ENCODE measurements at places on chromosomes 1 and 21.

DNA sequence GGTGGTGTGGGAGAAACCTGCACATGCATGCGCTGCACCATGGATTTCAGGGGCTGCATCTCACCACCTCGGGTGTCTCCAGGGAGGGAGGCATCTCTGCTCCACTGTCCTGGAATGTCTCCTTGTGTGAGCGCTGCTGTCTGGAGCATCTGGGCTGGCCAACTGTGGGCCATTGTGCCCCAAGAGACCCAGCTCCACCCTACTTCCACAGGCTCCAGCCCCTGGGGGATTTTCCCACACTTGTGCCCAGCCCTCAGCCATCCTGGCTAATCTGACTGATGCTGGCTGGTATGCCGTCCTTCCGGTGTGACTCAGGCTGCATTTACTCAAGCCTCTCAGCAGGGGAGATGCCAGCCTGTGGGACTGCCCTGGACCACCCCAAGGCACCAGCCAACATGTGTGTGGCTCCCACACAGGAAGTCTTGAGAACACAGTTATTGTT lies 62.0 kb downstream of the TRIM11 start:
- no peak for DNase-seq

- no peak for DNase-seq
These were observed 14.2 kb upstream of the F13B start for GRCh38 chr1:197081117-197081753.

GRCh38 chr21:41396558-41397075 lies 29.4 kb upstream of the MX1 start:
- DNase-seq = no peak

DNA sequence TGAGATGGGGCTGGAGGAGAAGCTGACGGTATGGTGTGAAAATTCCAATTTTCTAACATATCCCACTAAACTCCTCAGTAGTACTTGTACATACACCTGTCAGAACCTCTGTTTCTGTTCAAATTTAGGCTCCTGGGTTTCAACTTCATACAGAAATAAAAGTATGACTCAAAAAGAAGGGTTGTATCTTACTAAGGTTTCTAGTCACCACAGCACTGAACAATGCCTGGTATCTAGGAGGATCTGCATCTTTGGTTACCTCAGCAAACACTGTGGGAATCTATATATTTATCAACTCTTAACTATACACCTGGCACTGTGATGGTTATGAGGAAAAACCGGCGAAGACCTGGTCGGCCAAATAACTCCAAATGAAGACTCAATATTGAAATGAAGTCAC lies 13.8 kb downstream of the RBM34 start:
- DNase-seq = no peak

DNA sequence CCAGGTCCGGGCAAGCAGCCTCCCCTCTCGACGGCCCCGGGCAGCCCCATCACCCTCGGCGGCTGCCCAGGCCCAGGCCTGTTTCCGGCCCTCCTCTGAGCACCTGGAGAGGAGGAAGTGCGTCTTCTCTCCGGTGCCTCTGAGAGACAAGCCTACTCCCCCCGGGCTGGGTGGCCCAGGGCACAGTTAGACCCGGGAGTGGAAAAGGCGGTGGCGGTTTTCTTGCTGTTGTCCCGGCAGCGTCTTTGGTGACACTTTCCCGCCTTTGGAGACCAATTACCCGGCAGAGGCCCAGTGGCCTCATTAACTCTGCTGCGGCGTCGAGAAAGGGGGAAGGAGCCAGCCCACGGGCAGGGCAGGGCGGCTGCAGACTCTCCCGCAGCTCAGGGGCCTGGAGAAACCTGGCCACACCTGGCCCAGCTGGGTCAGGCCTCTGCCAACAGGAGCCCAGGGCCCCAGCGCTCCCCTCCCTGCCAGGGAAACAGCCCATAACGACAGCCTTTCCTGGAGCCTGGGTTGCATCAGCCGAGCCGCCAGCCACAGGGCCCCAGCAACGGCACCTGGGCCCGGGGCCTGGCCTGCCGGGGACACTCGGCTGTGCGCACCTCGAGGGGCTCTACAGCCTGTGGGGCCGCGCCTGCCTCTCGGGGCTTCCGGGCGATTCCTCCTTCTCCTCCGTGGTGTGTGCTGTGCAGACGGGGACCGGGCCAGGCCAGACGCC lies 28.4 kb upstream of the C1orf159 start:
- DNase-seq = peak; percentile 56

- no peak for DNase-seq
These were observed 5.4 kb upstream of the SAMD11 start for GRCh38 chr1:918353-918752.

DNA sequence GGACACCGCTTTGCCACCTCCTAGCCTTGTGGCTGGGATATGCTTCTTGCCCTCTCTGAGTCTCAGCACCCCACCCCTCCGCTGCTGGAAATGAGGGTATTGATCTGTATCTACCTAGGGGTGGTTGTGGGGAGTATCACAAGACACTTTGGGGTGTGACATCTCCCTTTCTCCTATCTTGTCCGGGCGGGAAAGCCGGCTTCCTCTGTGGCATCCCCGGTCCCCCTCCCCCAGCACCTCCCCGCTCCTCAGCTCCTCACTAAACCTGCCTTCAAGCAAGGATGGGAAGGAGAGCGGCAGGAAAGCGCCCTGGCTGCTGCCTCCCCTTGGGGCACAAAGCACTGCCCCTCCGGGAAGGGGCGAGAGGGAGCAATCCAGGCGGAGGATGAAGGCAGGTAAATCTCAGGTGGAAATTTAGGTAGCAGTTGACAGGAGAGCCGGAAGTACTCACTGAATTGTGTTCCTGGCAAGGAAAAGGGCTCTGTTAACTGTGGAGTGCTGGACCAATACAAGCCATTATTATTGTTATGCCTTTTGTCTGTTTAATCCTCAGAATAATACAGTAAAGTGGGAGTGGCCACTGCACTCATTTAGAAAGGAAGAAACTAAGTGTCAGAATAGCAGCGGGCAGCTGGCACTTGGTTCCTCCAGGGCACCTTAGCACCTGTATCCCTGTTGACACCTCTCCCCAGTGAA lies 49.0 kb upstream of the LRP8 start:
- DNase-seq = no peak

GRCh38 chr1:1171161-1171545 lies 2.5 kb upstream of the TTLL10 start:
- DNase-seq = no peak

DNA sequence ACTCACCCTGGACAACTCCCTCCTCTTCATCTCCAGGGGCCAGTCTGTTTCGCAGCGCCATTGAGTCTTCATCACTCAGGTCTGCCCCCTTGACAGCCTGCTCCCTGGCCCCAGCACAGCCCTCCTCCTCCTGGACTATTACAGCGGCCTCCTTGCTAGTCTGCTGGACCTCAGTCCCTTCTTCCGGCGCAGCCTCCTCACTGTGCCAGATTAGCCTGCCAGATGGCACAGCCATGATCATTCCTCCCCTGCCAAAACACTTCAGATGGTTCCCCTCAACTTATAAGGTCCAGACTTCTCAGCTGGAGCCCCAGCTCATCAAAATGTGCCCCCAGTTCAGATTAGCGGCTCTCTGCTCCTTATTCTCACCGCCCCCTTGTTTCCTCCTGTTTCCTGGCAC lies 7.0 kb upstream of the CELSR2 start:
- no peak for DNase-seq

DNA sequence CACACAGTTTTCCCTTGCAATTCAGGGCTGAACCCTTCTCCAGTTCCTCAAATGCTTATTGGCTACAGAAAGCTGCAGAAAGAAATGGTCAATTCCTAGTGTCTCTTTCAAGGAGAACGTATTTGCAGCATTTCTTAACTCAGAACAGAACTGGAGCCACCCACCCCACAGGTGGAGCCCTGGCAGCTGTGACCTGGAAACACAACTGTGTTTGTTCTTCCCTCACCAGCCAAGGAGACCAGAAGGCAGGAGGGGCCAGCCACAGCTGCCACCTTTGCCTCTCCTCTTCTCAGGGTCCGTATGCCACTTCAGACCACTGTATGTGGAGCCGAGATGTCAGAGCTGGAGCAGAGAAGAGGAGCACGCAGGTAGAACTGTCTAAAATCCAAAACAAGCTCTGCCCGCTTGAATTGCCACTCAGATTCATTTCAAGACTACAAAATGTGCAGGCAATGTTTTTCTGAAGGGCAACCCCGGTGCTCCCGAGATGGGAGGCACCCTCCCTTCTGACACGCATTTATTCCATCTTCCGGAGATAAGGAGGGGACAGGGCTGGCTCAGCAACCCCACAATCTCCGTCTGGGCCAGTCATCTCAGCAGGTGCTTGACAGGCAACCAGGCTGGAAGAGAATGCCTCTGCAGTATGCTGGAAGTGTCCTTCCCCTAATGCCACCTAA lies 16.7 kb downstream of the CD247 start:
- DNase-seq = peak; percentile 60

DNA sequence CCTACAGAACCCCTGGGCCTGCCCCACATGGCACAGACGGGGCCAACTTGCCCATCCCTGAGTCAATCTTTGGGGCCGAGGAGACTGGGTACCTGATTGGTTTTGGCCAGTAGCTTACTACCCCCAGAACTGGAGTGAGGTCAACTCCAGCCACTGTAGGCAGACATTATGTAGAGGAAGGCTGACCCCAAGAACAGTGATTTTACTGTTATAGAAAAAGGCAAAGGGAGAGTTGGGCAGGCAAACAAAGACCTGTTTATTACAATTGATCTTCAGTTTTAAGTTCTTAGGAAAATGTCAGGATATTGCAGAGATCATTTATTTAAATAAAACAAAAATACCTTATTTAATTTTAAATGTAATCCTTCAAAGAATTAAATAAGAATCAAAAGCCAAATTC lies 653.8 kb downstream of the NPHP4 start:
- DNase-seq = no peak

DNA sequence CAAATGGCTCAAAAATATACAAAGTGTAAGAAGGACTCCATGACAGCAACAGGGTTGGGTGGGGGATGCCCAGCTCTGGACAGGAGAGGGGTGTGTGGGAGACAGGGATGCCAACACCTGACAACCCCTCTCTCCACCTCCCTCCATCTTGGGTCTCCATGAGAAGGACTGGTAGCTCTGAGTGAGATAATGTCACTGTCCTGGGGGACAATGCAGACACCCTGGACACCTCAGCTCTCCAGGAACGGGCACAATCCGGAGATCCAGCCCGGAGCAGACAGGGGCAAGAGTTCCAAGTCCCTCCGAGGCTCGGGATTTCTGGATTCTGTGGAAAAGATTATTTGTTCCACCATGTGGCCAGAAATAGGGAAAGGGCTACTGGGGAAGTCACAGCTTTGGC lies 122.5 kb downstream of the GLIS1 start:
- DNase-seq = no peak

DNA sequence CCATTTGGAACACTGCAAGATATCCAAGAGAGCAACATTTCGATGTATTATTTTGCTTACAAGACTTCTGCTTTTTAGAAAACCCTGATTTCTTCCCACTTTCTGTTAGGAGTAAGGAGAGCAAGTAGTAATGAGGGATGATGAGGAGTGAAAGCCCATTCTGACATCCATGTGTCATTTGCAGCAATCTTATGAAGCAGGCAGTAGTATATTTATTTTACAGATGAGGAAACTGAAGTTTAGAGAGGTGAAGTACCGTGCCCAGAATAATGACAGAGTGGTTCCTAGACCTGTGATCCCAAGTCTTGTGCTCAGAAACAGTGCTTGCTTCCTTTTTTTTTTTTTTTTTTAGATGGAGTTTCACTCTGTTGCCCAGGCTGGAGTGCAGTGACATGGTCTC lies 7.1 kb upstream of the ZSCAN20 start:
- no peak for DNase-seq

DNA sequence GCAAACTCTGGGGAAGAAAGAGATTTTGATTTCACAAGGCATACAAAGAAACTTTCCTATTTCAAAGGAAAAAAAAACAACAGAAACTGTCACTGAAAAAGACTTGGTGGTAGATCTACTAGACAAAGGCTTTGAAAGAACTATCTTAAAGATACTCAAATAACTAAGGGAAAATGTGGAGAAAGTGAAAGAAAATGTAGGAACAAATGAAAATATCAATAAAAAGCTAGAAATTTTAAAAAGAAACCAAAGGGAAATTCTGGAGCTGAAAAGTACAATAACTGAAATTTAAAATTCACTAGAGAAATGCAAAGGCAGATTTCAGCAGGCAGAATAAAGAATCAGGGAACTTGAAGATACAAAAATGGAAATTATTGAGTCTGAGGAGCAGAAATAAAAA lies 6.2 kb downstream of the COL6A2 start:
- no peak for DNase-seq

GRCh38 chr1:206035027-206035426 lies 11.3 kb upstream of the CTSE start:
- no peak for DNase-seq

DNA sequence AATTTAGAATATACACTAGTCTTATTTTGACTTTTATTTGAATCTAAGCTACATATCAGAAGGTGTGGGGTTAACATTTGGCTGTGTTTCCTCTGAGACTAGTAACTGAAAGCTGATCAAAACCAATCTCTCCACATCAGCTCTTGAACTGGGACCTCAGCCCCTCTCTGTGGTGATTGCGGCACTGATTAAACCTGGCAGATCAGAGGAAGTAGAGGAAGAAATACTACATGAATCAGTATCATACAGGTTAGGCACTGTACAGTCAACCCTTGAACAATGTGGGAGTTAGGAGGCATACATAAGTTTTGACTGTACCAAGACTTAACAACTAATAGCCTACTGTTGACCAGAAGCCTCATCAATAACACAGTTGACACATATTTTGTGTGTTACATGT lies 122.5 kb upstream of the C1orf87 start:
- no peak for DNase-seq

DNA sequence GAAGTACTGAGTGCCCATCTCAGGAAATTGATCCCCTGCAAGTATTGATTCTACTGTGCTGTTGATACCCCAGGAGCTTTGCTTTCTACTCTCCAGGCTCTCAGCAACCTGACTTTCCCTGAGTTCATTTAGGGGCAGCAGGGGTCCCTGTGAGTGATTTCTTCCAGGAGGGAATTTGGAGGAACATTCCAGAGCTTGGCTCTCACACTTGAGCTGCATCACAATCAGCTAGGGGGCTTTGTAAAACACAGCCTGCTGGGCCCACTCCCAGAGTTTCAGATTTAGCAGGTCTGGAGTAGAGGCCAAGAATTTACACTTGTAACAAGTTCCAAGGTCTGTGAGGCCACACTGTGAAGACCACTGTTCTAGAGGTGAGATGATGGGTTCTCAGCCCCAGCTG lies 16.1 kb upstream of the ACTL8 start:
- no peak for DNase-seq

GRCh38 chr1:194512957-194513356 lies 1326.5 kb upstream of the B3GALT2 start:
- no peak for DNase-seq

- no peak for DNase-seq
These were observed 188.3 kb upstream of the GREM2 start for GRCh38 chr1:240800291-240800690.

DNA sequence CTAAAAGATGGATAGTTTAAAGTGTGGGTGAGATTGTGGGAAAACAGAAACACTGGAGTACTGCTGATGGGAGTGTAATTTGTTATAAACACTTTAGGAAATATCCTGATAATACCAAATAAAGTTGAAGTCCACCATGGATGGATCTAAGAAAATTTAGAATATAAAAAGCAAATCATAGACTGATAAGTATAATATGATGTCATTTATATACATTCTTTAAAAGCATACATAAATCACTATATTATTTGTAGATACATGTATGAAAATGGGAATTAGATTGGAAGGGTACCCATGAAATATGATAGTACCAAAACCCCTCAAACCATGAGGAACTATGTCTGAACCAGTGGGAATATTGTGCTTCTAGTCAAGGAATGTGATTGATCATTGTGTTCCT lies 7.9 kb downstream of the ZMPSTE24 start:
- no peak for DNase-seq

Data from stimulated activated CD4-positive, alpha-beta T cell treated with anti-CD3 and anti-CD28 coated beads, Interleukin-15, amount 100 ng/mL, for 48 hours (primary cell).